EL (cell line): ENCODE measurements at places on chromosomes 1 and 21.

- peak; percentile 61 for DNase-seq
Observed at GRCh38 chr1:6497215-6497866, 5.9 kb upstream of the PLEKHG5 start.

DNA sequence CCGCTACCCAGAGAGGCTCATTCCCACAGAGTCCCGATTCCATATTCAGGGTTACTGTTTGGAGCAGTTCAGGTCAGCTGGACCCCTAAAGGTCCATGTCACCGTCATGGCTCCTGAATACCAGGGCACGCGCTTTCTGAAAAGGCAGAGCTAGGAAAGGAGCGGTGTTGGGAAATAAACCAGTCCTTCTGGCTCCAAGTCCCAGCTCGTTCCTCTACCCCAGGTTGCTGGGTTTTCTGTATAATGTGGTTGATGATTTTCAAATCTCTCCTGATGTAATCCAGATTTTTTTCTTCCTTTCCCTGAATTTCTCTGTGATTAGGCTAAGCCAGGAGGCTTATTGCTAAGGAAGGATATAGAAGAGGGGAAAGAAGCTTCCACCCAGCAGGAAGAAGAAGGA is 14.0 kb upstream of the PKP1 start:
- DNase-seq = no peak

GRCh38 chr1:15674386-15675159 is 9.5 kb upstream of the PLEKHM2 start:
- DNase-seq = no peak

DNA sequence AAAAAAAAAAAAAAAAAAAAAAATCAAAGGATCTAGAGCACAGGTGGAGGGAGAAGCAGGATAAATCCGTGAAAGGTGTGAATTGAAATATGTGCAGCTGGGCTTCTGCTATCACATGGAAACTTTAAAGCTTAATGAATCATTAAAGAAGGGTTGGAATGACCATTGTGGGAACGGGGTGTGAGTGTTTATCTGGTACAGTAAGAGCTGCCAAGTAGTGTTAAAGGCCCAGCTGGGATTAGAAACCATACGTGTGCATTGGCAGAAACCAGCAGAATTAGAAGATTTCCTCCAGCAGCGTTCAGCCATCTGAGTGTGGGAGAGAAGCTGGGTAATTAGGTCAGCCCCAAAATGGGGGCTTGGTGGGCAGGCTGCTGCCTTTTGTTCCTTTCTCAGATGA is 13.5 kb downstream of the FALEC start:
- DNase-seq = peak; percentile 57

DNA sequence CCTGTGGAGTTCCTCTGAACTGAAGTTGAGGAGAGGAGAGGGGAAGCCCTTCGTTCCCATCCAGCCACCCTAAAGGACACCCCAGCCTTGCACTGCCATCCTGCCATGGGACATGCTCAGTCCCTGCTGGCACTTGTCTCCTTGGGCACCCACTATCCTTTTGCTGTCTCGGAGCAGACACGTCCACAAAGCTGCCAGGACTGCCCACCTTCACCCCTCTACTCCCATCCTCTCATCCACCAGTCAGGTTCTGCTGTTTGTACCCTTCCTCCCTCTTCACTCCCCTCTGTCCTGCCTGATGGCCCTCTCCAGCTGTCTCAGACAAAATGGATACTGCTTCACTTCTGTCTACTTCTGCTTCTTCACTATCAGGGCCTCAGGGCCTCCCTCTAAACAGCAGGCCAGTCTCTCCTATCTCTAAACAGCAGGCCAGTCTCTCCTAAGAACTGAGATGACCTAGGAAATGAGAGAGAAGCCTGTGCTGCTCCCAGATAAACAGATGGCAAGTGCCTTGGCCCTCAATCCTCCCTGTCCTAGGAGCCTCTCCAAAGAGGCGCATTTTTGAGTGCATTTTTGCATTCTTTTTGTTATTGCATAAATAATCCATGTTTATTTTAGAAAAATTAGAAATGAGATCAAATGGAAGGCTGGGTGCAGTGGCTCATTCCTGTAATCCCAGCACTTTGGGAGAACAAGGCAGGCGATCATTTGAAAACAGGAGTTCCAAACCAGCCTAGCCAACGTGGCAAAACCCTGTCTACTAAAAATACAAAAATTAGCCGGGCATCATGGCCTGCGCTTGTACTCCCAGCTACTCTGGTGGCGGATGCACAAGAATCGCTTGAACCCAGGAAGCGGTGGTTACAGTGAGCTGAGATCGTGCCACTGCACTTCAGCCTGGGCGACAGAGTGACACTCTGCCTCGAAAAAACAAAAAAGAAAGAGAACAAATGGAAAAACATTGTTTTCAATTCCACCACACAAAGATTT is 4.4 kb upstream of the PYCR2 start:
- no peak for DNase-seq

GRCh38 chr1:173870252-173871075 is 2.3 kb downstream of the ZBTB37 start:
- no peak for DNase-seq

DNA sequence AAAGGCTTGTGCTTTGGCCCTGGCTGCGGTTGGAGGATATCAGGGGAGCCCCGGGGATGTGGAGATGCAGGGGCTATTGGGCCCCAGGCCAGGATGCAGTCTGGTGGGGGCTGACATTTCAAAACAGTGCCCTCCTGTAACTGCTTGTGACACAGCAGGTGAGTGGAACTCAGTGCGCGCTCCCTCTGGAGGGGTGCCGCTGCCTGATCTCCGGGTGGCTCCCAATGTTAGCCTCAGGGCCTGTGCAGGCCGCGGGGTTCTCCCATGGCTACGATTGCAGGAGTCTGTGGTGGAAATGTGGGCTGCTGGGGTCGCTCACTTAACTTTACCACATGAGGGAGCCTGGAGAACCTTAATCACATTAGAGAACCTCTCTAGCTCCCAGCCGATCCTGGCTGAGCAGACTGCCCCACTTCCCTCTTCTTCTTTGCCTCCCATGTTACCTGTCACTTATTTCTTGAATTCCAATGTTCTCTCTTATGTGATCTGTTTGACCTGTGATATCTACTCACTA is 163.2 kb downstream of the FMN2 start:
- no peak for DNase-seq

- DNase-seq = no peak
Observed at GRCh38 chr1:52056937-52057231, 789 bp downstream of the BTF3L4 start.

DNA sequence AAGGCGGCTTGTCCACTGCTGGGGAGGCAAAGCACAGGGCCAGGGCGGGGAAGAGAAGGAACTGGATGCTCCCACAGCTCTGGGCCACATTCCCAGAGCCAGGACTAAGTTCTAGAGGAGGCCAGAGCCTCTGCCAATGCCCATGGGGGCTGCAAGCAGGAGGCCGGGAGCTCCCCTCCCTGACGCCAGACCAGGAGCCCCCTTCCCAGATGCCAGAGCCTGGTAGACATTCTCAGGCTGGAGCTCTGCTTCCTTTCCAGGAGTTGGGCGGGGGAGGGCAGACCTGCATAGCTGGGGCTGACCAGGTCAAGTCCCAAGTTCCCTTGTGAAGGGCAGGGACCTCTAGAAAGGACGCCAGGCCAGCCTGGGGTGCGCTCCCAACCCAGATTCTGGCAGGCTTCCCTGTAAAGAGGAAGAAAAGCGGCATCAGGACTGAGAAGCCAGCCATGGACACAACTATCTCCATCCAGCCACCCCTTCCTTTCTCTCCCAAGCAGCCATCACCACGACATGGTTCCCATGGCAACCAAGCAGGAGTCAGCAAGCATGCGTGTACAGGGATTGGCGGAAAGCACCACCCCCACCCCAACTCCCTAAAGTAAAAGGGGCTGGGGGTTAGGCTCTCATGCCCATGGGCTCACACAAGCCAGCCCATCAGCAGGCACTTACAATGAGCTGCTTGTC is 13.4 kb downstream of the KIF21B start:
- DNase-seq = no peak

DNA sequence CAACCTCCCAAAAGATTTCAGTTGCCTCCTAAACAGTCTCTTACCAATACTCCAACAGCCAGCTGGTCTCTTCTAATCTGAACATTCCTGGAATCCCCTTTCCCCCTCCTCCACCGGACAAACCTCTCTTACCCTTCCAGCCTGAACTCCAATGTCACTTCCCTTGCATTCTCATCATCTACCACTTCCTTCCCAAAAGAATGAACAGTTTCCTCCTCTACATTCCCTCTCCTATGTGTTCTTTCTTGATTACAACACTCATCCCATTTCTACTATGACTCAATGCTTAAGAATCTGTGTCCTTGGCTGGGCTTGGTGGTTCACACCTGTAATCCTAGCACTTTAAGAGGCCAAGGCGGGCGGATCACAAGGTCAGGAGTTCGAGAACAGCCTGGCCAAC is 417.1 kb downstream of the SETD4 start:
- DNase-seq = peak; percentile 74

DNA sequence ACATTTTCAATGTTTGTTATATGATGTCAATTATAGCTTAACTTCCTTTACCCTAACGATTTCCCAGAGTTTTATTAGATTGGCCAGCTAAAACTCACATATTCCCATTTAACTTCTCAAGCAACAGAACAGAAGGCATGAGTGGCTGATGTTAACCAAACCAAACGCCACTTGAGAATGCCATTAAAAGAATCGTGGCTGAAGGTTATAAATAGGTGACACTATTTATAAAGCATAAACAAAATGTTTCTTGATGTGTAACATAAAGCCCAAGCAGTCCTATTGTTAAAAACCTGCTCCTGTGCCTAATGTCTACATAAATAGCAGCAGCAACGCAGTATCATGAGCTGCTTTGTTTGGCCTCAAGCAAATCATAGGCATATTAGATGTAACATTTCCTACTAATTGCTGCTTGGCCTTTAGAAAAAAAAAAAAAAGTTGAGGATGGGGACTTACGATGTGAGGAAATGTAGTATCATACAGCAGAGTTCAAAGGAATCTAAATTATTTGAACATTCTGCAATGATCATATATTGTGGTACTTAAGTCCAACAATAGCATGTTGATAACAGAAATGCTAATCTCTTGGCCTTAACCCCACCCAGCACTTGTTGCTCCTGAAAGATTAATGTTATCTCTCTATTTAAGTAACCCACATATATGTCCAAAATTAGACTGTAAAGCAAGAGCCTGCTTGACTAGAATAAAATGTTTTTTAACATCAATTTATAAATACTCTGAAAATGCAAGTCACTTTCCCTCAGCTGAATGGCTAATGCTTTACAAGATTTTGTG is 106.0 kb downstream of the ESRRG start:
- no peak for DNase-seq

DNA sequence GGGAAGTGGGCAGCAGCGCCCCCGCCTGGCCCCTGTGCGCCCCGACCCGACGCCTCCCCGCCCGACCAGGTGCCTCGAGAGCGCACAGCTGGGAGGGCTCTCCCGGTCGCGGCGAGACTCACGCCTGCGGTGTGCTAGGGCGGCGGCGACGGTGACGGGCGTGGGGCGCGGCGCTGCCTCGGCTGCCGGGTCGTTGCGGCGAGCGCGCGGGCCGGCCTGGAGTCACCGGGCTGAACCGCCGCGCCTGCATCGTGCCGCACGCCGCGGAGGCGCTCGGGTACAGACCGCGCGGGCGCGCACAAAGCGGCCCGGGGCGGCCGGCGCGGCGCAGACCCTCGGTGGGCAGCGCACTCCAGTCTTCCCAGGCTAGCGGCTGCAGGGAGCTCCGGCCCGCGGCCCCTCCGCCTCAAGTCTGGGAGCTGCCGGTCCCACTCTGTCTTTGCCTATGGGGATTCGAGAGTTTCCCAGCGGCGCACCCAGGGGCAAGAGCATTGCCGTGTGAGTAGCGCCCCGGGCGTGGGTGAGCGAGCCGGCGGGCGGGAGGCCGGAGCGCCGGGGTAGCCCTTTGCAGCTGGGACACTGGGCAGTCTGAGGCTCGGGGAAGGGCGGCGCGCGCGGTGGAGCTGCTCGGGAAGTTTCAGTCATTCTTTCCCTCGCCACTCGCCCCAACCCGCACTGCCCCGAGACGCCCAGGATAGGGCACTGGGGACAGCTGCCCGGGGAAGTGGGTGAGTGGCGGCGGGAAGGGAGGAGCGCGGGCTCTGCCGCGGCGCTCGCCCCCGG is at the start of gene SLC35F3:
Gene SLC35F3 (plus strand): TSS at position 44 of the 783 bp plus-strand sequence.
- no peak for DNase-seq

- no peak for DNase-seq
Observed at GRCh38 chr1:43123031-43123430, 49.1 kb downstream of the EBNA1BP2 start.

- DNase-seq = peak; percentile 86
Observed at GRCh38 chr1:243287652-243288051, 31.8 kb downstream of the SDCCAG8 start.

DNA sequence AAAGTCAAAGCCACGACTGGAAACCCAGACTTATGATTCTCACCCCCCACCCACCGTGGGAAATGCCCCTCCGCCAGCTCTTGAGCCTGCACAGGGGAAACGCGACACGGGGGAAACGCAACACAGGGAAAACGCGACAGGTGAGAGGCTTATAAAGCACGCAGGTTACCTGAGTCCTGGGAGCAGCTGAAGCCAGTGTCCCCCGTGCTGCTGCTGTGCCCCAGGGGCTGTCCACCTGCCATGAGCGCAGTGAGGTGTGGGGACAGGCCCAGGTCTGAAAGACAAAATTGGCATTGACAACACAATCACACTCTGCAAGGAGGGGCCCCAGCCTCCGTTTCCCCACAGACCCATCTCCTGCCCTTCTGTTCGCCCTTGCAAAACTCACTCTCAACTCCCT is 46.3 kb downstream of the GPR161 start:
- no peak for DNase-seq

DNA sequence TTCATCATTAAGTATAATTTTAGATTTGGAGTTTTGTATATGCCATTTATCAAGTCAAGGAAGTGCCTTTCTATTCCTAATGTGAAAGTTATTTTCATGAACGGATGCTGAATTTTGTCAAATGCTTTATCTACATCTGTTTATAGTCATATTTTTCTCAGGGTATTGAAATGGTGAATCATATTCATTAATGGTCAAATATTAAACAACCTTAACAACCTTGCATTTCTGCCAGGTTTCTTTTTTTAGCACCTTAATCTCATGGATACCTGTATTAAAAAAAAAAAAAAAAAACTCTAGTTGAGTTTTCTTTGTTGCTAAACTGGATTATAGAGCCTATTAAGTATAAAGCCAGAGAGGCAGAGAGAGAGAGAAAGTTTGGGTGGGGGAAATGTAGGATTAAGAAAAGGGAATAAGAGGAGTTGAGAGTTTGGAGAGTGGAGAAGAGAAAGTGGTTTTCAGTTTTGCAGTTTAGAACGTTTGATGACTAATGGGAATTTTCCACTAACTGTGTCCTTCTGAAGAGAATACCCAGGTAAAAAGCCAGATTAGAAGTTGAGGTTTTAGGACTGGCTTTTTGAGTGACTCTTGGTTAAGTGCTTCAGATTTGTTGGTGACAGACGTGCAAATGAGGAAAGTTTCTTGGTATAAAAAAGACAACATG is 305.0 kb downstream of the HLX start:
- no peak for DNase-seq

DNA sequence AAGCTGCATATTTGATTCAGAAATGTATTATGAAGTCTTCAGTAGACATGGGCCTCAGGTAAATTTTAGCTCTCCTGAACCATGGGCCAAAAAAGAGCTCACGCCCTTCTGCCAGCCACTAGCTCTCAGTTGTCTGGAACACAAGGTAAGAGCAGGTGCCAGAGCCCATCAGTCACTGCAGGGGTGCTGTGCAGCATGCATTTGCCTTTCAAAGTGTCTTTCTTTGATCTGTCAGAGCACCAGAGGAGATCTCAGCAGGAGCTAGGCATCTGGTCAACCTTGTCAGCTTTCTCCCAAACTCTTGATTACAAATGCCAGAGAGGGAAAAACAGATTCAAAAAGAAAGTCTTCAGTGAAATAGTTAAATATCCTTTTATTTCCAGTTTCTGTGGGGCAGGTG is 332.3 kb downstream of the COL11A1 start:
- no peak for DNase-seq

GRCh38 chr1:211614615-211615014 is 35.7 kb upstream of the SLC30A1 start:
- no peak for DNase-seq

GRCh38 chr1:42379794-42380585 is 602 bp upstream of the RIMKLA start:
- DNase-seq = peak; percentile 37
